ENCODE measurements at places on chromosomes 5 and 9. TPM values are rescaled to one million over a fixed set of nuclear protein-coding genes. Genes with fewer than 3 reads are reported as not detected.

Gene IL9
- not detected for total RNA-seq

DNA sequence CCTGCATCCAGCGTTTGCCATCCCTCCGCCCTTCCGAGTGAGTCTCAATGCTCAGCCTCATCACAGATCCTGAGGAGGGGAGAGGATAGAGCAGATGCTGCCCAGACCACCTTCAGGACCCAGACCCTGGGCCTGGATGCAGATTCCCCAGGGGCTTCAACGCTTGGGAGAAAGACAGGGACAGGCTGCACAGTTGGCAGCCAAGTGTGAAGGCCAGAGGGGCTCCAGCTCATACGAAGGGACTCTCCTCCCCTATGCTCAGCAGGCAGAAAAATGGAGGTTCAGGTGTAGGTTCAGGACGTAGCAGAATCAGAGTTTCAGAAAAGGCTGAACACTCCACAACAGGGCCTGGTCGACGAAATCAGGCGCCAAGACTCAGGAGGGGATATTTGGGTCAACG is 378.5 kb upstream of the IRX1 start:
- DNase-seq: no peak
- H3K36me3 ChIP-seq: no peaks in the 10 kb centered on the region
- no peak overlapping the region for H3K27ac ChIP-seq
- H3K4me3 ChIP-seq: no peak overlapping the region
- H3K4me1 ChIP-seq: no peaks in the 10 kb centered on the region

GRCh38 chr9:81141961-81142360 is 547.4 kb downstream of the TLE1 start:
- no peak overlapping the region for H3K4me3 ChIP-seq
- no peaks in the 10 kb centered on the region for H3K36me3 ChIP-seq
- no peaks in the 10 kb centered on the region for H3K4me1 ChIP-seq

- no peaks in the 10 kb centered on the region for H3K27me3 ChIP-seq
- no peak overlapping the region for H3K27ac ChIP-seq
- no peaks in the 10 kb centered on the region for H3K4me1 ChIP-seq
- DNase-seq: no peak
- H3K4me3 ChIP-seq: no peak overlapping the region
Observed at GRCh38 chr5:110823571-110823970, 84.8 kb downstream of the SLC25A46 start.

DNA sequence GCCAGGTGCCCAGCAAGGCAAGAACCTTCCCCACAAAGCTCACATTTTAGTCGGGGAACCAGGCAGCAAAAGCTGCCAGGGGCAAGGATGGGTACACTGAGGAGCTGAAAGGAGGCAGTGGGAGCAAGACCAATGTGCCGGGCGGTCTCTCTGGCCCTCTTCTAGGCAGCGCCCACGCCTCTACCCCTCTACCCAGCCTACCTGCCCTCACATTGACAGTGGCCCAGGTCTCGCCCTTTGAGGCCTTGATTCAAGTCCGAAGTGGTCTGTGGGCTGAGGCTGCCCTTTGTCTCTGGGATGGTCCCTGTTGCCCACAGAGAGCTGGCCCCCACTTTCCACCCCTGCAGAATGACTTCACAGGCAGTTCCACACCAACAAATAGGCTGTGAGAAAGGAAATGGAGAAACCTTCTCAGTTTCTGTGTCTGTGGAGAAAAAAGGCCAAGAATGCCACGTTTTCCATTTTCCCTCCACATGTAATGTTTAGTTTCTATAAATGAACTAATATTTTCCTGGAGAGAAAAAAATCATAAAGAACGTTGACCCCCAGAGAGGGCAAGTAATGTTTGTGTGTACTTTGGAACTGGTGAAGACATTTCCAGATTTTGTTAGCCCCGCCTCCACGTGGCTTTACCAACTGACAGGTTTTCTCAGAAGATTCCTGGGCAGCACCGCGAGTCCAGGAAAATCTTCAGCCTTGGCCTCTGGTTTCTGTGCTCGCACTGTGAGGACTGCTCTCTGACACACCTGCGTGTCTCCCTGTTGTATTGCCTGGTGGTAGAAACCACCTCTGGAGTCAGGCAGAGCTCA is 57.4 kb upstream of the ANGPTL2 start:
- no peak overlapping the region for H3K4me3 ChIP-seq
- no peak for DNase-seq
- no peaks in the 10 kb centered on the region for H3K36me3 ChIP-seq
- H3K27me3 ChIP-seq: no peaks in the 10 kb centered on the region

DNA sequence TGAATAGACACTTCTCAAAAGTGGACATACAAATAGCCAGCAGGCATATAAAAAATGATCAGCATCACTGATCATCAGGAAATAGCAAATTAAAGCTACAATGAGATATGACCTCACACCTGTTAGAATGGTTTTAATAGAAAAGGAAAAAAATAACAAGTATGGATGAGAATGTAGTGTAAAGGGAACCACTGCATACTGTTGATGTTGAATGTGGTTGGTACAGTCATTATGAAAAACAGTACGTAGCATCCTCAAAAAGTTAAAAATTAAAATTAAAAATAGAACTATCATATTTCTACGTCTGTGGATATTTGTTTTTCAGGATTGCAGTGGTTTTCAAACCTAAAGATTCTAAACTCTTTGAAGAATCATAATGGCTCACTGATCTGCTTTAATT is 215.1 kb upstream of the NREP start:
- H3K27me3 ChIP-seq: no peaks in the 10 kb centered on the region
- no peaks in the 10 kb centered on the region for H3K4me1 ChIP-seq
- no peak for DNase-seq
- H3K4me3 ChIP-seq: no peak overlapping the region

DNA sequence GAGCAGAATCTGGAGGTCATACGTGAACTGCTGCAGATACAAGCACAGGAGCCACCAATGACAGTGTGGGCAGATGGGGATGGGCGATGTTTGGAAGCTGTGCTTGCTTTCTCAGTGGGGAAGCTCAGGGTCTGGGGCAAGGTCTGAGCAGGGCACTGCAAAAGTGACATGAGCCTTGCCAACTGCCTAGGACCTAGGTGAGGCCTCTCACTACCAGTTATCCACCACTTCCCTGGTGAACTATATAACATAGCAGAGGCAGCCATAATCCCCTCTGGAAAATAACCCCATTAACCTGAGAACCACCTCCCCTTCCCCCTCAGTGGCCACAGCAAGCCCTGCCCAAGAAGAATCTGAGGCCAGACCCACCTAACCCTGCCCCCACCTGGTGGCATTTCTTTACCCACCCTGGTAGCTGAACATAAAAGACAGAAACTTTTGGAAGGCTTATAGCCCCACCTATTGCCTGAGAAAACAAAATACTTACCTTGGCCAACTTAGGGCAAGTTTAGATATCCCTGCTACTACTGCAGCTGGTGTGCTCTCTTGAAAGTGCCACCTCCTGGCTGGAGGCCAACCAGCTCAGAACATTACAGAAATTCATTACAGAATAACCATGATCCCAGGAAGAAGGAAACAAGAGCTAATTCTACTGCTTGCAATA is 18.8 kb upstream of the SPEF2 start:
- DNase-seq: no peak
- no peak overlapping the region for H3K4me3 ChIP-seq
- H3K4me1 ChIP-seq: no peaks in the 10 kb centered on the region
- H3K27ac ChIP-seq: no peak overlapping the region
- no peaks in the 10 kb centered on the region for H3K36me3 ChIP-seq
